ENCODE measurements at places on chromosomes 5 and 9.

DNA sequence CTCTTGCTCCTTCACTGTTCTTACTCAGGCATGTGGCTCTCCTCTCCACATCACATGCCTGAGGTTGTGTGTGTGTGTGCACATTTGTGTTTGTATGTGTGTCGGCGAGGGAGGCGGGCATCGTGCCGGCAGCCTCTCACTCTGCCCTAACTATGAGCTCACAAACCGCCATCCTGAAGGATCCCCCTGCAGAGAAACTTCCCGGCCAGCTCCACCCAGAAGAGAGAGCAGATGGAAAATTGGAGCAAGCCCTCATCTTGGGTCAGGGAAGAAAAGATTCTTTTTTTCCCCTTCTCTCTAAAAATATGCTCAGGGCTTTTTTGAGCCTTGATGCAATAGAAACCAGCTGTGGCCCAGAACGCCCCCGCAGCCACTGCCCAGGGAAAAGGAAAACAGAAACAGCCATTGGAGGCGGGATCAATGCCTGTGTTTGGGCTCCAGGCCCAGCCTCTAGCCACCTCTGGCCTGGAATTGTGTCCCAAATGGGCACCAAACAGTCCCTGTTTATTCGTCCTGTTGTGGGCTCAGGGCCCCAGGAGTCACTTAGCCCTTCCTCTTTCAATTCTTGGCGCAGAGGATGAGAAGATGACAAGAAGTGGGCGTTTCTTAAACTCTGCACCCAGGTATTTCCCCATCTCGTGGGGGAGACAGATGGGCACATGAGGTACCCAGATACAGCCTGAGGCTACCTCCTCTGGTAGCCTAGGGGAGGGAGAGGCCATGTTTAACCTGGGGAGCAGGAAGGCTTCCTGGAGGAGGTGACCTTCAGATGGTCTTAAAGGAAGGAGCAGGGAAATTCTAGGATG lies 151.5 kb downstream of the RGS3 start:
- DNase-seq: peak; percentile 87

DNA sequence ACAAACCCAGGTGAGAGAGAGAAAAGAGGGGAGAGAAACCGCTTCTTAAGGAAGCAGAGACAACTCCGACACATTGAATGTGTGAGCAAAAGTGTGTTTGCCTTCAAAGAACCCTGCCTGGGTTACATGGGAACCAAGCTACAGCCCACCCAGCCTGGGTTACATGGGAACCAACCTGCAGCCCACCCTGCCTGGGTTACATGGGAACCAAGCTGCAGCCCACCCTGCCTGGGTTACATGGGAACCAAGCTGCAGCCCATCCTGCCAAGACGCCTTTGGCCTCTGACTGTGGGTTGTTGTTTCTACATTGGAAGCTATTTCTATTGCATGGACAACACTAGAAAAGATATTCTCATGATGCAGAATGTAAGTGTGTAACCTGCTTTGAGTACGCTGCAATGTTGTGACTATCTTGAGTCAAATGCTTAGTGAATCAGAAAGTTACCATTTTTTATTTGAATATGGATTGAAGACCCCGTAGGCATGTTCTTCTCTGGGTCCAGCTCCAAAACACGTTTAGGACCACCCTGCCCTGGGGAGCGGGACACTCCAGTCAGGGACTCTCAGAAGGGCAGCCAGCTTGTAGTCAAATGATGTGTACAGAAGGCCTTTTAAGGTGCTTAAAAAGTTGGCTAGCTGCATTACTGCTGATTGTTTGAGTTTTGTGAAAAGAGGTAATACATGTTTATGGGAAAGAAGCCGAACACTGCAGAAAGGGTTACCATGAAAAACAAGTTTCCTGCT lies 39.1 kb upstream of the UNC5A start:
- DNase-seq: no peak

DNA sequence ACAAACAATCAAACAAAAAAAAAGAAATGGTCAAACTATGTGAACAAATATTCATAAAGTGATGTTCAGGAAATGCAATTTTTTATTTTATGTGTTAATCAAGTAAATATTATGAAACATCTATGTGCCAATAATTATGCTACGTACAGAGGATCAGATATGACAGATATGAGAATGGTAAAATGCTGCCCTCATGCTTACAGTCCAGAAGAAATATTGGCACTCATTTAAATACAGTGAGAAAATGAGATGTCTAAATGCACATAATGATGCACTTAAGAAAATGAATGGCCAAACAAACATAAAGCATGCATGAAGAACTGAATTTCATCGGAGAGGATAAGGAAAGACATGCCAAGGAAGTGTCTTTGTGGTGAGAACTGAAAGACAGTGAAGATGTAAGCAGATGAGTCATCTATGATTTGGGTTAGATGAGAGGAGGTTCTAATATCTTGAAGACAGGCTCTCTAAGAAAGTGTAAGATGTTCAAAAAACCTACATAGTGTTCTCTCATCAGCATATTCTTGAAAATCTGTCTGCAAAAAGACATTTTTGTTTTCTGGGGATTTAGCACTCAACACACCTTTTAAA lies 1231.1 kb upstream of the ACO1 start:
- DNase-seq: no peak

- DNase-seq: no peak
Observed at GRCh38 chr9:104110509-104110908, 16.4 kb downstream of the SMC2 start.

DNA sequence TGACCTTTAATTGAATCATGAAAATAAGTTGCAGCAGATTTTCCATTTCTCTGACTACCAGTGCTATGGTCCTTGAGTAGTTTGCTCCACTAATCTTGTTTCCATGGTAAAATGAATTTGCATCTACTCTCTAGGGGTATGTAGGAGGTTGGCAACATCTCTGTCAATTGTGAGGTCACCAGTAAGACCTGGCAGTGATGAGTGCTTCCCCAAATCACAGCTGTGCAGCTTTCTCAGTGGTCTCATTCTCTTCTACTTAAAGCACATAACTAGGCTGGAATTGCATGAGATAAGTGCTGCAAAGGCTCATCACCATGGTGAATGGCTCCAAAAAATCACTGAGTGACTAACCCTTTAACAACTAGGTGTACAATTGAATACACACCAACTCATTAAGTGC lies 36.3 kb downstream of the ADAMTS19 start:
- DNase-seq: no peak

- DNase-seq: peak; percentile 66
Observed at GRCh38 chr9:117763314-117763713, 59.1 kb downstream of the TLR4 start.

DNA sequence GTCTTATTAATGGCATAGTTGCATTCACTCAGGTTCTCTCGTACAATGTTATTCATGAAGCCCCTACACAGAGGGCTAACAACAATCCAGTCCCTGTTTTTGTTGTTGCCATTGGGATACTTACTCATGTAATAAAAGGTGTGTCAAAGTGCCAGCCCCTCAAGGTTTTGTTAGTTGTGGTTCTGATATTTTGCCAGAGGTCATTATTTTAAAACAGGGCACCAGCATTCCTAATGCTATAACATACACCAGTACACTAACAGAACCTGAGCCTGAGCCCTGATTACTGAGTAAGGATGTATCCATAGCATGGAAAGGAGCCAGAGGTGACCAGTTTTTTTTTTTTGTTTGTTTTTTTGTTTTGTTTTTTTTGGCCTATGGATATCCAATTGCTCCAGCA lies 50.2 kb downstream of the SMC2 start:
- DNase-seq: no peak

Data from AG10803 (cell line).